ENCODE measurements at places on chromosomes 5 and 9.

- no peak for DNase-seq
Measured at GRCh38 chr5:38888041-38888440, 42.2 kb downstream of the OSMR start.

GRCh38 chr9:29555502-29555901 lies 1982.2 kb upstream of the C9orf72 start:
- DNase-seq = no peak

- no peak for DNase-seq
Measured at GRCh38 chr9:134494273-134494815, 147.3 kb upstream of the COL5A1 start.

GRCh38 chr5:141841378-141842180 lies 36.6 kb downstream of the PCDH1 start:
- DNase-seq = no peak

GRCh38 chr5:87076931-87077330 lies 190.8 kb upstream of the RASA1 start:
- DNase-seq = peak; percentile 75

DNA sequence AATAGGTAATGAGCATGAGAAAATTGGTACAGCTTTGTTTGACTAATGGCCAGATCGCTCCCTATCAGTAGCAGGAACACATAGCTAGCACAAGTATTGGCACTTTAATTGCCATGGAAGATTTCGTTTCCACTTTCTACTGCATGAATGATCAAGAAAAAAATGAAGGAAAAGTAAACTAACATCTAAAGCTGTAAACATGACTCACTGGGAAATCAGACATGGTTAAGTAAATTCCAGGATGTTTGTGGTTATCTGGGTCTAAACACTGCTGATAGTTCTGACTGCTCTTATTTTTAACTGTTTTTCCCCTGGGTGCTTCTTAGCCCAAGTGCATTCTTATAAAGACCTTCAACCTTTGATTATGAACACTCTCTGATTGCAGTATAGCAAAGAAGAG lies 388.9 kb downstream of the NR2F1-AS1 start:
- DNase-seq = peak; percentile 96

- DNase-seq = no peak
Measured at GRCh38 chr9:70963554-70963953, 157.9 kb downstream of the TRPM3 start.

DNA sequence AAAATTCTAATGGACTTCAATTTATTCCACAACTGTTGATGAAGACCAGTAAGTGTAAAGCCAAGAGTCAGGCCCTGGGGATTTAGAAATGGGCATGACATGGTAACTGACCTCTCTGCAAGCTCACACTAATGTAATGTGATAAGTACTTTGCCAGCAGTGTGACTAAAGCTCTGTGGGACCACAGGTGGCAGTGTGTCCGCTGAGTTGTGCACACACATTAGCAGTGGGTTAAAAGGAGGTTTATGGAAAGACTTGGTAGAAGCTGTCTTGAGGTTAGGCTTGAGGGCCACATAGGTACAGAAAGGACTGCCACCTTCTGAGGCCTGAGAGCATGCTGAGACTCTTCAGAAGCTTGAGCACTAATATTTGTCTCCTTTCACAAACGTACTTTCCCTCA lies 67.6 kb downstream of the UBAP1 start:
- DNase-seq = no peak

GRCh38 chr5:31036411-31036810 lies 157.1 kb upstream of the CDH6 start:
- peak; percentile 76 for DNase-seq

DNA sequence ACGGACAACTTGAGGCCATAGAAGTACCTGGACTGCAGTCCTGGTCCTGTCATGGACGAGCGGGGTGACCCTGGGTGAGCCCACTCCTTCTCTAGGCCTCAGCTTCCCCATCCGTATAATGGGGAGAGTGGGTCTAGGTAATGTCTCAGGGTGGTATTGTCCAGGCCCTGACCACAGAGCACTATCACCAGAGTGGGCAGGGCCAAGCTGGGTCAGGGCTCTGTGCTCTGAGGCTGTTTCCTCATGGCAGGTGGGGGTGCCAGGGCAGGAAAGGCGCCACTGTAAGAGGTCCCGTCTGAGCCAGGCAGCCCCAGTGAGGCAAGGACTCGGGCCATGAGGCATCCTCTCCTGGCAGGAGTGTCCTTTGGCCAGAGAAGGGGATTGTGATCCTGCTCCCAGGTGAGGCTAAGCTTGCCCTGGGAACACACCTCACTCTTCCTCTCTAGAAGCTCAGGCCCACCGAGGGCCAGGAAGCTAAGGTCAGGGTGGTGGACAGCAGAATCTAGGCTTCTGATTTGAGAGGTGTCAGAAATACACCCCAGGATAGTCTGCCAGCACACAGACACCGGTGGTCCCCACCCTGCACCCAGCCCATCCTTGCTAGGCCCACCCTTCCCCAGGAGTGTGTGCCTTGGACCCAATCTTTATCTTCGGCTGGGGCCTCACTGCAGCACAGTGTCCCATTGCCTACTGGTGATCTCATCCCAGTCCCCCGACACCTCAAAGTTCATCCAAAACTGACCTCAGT lies 1.5 kb upstream of the MYOZ3 start:
- no peak for DNase-seq

DNA sequence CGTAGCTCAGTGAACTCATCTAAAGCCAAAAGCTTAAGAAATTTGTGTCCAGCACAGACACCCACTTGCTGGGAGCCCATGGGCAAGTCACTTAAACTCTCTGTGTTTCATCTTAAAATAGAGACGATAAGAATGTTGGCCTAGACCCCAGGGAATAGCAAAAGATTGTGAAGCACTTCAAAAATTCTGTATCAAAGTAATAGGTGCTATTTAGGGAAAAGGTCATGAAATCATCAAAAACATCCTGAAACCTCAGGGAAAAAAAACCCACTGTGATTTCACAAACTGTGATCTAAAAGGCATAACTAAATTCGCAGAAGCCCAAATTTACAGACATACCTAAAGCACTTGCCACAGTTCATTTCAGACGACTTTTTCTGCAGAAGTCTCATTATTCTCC lies 278.3 kb downstream of the NR2F1-AS1 start:
- DNase-seq = peak; percentile 46

DNA sequence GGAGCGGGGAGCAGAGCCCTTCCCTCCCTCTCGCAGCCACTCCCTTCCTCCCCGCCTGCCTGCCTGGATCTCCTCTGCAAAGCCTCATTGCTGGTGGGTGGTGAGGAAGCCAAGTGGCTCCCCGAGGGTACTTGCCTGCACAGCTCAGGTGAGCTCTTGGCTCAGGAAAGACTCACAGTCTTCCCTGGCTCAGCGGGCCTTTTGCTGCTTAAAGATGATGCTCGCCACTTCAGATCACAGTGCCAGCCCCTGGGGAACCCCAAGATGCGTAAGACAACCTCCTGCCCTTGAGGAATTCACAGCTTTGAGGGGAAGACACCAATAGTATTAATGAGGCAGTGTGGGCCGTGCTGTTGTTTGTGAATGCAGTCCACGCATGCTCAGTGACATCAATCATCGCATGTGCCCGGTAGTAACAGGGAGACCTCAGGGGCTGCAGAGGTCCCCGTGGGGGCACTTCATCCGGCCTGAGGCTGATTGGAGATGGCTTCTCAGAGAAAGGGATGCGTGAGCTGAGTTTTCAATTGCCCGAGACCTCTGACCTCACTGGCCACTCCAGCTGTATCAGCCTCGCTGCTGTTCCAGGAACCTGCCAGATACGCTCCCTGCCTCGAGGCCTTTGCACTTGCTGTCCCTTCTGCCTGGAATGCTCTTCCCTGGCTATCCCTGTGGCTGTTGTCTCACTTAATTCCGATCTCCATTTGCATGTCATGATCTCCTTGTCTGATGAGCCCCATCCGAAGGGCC lies 36.8 kb downstream of the ERGIC1 start:
- DNase-seq = peak; percentile 72

- DNase-seq = no peak
Measured at GRCh38 chr9:27967210-27967609, 393.9 kb upstream of the C9orf72 start.

DNA sequence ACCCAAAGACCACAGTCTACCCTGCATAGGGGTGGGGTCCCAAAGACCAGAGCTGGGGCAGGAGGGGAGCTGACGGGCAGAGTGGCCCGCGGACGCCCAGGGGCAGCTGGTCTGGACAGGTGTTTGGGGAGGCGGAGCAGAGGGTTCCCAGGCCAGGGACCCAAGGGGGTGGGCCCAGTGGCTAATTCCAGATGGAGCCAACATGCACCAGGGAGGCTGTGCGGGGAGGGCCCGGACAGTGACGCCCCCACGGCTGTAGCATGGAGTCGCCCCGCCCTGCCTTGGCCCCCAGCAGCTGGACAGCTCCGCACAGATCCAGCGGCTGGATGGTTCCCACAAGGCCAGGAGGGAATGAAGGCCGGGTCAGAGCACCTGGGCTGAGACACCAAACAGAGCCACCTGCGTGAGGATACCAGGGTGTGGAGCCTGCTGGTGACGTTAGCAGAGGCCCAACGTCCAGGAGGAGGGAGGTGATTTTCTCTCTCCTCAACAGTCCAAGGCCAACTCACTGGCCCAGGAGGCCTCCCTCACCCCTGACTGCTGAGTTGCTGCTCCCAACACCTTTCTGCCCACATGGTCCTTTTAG lies 55.3 kb upstream of the EGFL7 start:
- no peak for DNase-seq

Data from iris pigment epithelial cell (primary cell).